Fibroblast of mammary gland (primary cell): ENCODE measurements at places on chromosomes 12 and 14.

DNA sequence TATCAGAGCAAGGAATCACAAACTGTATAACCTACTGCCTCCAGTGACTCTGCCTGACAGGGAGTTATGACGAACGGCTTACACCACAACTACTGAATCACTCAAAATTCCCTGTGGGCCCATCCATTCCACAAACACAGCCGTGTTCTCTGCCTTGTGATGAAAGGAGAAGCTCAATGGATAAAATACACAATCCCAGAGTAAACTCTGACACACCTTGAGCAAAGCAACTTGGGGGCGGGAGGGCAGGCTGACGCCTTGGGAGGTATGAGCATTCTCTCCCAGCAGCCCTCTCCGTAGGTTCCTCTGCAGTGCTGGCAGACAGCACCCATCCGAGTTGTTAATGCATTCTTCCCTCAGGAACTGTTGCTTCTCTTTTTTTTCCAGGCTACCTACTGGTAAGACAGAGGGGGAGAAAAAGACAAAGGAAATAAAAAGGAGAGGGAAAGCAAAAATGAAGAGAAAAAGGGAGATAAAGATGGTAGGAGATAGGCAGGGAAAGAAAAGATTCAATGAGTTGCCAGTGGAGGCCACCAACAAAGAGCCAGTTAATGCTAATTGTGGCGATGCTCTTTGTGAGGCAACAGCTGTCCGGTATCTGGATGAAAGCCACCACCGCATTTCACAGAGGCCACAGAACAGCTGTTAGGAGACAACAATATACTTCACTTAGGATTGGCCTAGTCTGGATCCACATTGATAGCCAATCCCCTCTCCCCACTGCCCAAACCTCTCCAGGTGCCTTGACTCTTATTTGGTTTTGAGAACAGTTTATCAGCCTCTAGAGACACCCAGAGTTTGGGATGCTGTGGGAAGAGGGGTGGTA is 4.7 kb upstream of the DIO2 start:
- peak; percentile 80 for DNase-seq

DNA sequence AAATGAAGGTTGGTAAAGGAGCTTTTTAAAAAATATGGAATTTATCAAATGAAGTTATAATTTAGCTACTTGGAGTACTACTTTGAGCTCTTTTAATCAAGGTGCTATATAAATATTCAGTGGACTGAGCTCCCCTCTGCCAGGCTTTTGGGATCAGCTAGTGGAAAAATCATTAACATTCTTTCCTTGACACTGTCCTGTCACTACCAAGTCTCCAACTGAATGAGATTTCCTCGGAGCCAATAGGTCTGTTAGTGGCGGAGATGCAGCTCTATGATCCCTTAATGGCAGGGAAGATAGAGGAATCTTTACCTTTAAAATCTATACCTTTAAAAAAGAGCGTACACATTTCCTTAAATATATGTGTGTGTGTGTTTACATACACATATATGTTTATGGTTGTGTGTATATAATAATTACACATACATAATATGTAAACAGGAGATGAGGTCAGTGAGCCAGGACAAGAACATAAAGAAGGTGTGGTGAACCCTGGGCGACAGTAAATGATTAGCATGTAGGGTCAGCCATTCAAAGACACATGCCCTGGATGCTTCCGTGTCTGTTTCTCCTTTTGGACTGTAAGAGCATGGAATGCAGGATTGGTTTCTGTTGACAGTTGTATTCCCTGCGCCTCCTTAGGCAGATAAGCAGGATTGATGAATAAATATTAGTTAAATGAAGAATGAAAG is 47.7 kb upstream of the ATP2A2 start:
- DNase-seq = no peak

DNA sequence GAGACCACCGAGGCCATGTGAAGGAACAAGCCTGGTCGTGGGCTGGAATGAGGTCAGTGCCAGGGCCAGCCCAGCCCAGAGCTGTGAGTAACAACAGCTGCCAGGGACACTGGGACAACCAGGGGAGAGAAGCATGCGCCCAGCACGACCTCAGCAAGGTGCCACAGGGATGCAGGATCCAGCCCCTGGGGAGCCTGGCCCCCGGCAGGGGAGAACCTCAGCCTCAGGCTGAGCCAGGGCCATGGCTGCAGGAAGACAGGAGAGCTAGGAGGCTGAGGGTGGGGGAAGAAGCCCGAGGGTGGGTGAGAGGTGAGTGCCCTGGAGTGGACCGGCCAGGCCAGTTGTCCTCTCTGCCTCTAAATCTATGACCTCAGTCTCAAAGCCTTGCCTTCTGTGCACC is 62.6 kb downstream of the BCL11B start:
- DNase-seq = no peak

DNA sequence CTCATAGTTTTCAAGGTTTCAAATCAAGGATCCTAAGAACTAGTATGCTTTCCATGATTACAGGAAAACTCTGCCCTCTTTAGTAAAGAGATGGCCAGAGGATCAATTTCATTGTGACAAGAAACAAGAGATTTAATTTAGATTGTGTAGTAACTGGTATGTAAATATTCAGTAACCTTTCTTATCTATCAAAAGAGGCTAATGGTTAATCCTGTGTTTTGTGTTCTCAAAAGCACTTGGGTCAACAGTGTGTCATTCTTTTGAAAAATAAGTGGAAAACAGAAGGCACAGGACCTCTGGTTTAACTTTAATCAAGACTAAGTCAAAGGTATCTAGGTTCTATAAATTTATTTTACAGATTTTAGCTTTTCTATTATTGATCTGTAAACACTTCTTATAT is 56.6 kb upstream of the ERGIC2 start:
- no peak for DNase-seq

- DNase-seq = no peak
Observed at GRCh38 chr14:95981965-95982364, 57.2 kb upstream of the C14orf132 start.

GRCh38 chr14:104665657-104666522 is 23.5 kb upstream of the INF2 start:
- DNase-seq = no peak

GRCh38 chr12:111761099-111761498 is 5.6 kb upstream of the ALDH2 start:
- DNase-seq = no peak

DNA sequence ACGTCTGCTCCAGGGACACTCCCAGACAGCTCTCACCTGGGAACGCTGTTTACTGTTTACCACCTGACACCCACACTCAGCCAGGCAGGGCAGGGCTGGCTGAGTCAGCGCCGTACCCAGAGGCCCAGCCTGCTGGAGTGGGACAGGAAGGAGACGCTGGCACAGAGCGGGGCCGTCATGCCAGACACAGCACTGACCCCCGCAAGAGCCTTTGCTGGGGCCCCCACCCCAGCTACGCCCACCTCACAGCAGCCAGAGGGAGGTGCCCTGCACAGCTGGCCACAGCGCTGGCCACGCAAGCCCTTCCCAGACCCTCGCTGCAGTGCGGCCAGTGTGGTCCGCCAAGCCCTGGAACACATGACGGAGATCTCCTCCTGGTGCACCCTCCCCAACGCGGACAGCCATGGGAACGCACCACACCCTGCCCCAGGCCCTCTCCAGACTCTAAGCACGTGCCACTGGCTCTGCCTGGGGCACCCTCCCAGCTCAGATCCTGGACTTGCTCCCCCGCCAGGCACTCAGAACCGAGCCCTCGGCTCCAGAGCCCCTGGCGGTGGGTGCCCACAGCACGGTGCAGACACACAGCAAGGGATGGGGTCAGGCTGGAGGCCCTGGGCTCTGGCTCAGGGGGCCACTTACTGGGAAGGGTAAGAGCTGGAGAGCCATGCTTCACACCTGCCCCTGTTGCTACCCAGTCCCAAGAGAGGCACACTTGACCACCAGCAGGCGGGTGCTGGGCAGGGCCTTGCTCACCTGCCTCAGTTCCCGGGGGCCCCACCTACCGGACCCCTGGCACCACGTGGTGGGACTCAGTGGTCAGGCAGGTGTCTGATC is 5.7 kb downstream of the AHNAK2 start:
- peak; percentile 74 for DNase-seq

DNA sequence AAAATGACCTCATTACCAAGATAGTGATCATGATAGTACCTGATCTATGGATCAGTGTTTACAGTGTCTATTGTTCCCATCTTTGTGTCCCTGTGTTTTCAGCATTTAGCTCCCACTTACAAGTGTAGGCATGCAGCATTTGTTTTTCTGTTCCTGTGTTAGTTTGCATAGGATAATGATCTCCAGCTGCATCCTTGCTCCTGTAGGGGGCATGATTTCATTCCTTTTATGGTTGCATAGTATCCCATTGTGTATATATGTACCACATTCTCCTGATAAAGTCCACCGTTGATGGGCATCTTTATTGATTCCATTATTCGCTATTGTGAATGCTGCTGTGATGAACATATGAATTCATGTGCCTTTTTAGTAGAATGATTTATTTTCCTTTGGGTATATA is 215.4 kb upstream of the NAV3 start:
- peak; percentile 40 for DNase-seq

DNA sequence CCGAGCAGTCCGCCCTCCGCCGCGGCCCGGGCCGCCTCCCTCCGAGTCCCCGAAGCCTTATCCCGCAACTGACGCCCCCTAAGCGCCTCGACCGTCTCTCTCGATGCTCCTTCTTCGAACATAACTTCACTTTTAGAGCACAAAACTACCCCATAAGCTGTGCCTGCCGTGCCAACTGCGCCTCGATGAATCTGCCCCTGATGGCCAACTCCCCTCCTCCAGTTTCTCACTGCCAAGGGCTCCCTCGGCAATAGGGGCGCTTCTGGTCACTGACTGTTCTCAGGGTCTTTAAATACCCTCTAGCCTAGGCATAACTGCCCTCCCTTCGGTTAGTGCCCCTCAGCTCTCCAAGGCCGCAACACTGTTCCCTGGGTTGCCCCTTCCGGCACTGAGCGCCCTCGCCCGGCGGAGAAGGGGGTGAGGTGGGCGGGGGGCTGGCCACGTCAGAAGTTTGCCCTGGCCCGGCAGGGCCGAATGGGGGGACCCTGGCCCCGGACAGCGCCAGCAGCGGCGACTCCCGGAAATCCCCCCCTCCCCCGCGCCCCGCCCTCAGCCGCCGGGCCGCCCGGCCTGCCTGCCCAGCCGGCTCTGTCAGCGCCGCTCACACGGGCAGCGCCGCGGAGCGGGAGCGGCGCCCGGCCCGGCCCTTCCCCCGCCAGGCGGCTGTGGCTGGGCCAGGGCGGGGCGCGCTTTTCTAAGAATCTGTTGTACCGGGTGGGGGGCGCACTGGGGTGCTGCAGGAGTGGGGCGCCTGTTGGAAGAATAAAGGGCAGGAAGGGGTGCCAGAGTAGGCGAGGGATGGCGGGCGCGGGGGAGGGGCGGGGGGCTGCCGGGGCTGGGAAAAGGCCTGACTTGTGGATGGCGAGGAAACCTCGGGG is 10.6 kb downstream of the RARG start:
- peak; percentile 30 for DNase-seq

DNA sequence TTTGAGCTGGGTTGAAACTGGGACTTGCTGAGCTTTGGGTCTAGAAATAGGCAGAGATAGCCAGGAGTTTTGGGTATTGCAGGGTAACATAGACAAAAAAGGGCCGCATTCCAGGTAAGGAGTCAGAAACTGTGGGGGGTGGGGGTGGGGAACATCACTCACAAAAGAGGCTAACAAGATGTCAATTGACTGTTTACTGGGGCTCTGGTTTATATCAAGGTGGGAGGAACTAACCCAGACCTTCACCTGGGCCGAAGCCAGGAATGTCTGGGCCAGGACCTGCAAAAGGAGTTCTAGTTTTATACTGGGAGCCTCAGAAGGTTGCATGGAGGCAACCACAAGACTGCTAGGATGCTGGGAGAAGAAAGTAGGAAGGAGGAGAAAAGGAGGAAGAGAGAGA is 154.4 kb downstream of the EMP1 start:
- DNase-seq = no peak

- peak; percentile 79 for DNase-seq
Observed at GRCh38 chr14:38469156-38469555, 213.3 kb upstream of the CLEC14A start.

DNA sequence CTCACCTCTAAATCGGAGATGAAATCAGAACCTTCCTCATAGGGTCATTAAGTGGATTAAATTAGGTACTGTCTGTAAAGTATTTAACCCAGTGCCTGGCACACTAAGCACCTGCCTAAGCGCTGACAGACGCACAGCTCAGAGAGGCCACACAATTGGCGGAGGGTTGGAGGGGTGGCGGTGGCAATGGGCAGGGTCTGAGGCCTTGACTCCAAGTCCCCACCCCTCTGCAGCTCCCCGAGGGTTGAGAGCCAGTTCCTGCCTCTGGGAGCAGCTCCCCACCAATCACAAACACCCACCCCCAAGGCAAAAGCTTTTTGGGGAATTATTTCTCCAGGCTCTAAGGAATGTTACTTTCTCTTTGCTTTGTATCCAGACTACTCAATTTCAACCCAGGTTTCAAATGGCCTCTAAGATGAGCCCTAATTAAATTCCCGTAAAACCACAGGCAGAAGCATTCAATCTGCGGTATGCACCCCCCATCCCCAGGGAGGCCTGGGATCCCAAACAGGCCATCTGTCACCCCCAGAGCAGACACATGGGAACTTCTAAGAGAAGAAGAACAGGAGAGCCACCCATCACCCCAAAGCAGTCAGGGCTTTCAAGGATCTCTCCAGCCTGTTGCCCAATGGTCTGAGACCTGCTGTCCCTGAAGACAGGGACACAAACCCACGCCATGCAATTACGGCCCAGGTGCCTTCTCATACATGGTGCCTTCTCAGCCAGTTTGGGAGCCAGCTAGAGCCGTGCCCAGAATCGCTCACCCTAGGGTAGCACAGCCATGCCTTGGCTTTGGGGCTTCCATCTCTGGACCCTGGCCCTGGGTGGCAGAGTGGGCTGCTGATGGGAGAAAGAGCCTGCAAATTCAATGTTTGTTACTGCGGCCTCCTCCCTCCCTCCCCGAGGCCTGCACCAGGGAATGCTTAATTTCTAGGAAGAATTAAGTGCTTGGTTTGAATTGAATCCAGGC is 66.1 kb downstream of the CHGA start:
- DNase-seq = no peak

GRCh38 chr12:45260104-45260815 is 44.4 kb downstream of the ANO6 start:
- peak; percentile 41 for DNase-seq

- peak; percentile 16 for DNase-seq
Observed at GRCh38 chr14:71203306-71203705, 296.0 kb downstream of the PCNX1 start.

DNA sequence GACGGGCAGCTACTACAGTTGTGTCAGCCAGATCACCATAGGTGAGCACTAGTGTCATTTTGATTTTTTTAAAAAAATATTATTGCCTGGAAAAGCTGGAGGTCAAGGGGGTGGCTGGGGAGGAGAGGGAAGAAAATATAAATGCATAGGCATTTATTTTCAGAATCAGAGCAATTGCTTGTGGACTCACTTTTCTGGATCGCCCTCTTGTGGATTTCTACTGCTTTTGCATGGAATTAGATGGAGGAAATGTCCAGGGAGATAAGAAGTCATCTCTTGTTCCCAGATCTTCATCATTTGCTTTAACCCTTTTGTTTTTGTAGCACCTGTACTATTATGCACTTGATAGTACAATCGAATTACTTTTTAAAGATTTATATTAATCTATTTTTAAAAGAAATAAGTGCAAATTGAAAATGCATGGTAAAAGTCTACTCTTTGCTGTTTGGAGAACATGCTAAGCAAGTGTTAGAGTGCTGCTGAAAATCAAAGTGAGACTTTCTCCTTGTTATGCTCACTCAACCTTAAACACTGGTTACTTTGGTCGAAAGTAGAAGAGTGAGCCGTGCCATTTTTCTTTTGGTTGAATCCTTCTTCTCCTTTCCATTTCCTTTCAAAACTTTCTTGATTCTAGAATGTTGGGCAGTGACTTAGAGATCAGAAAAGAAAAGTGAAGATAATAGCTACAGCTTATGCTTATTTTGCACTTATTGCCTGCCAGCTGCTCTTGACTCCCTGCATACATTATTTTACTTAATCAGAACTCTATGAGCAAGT is 60.6 kb upstream of the ANO4 start:
- peak; percentile 63 for DNase-seq

GRCh38 chr12:117142094-117142493 is 42.9 kb upstream of the TESC start:
- no peak for DNase-seq
